NCI-H2171 treated with DMSO at 0.1 percent for 48 hours (cell line): ENCODE measurements at places on chromosomes 1 and 21.

GRCh38 chr1:247906504-247907047, 11.2 kb downstream of the OR2W3 start:
- no peak for DNase-seq

- no peak for DNase-seq
These were observed 257.3 kb downstream of the KCNJ6 start for GRCh38 chr21:37658817-37659458.

DNA sequence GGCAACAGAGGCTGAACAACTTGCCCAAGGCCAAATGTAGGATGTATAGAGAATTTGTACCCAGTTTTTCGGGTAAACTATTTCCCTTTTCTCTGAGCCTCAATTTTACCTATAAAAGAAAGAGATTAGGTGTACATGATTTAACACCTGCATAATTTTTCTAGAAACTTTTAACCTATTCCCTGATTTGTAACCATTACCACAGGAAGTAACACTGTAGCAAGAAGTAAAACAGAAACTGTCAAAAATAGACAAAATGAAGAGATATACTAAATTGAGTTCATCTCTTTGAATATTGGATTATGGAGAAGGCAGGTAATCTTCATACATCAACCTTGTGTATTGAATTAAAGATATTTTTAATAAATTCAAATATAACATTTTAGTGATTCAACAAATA, 136.2 kb downstream of the ZC3H11B start:
- no peak for DNase-seq

DNA sequence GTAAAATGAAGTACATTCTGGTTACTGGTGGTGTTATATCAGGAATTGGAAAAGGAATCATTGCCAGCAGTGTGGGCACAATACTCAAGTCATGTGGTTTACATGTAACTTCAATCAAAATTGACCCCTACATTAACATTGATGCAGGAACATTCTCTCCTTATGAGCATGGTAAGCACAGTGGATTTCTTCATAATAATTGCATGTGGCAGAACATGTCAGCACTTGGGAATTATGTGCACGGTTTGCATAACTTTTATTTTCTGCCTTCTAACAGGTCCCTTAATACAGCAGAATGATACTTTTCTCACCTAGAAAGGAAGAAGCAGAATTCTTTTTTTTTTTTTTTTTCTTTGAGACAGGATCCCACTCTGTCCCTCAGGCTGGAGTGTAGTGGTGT, 3.8 kb downstream of the CTPS1 start:
- DNase-seq, result no peak

DNA sequence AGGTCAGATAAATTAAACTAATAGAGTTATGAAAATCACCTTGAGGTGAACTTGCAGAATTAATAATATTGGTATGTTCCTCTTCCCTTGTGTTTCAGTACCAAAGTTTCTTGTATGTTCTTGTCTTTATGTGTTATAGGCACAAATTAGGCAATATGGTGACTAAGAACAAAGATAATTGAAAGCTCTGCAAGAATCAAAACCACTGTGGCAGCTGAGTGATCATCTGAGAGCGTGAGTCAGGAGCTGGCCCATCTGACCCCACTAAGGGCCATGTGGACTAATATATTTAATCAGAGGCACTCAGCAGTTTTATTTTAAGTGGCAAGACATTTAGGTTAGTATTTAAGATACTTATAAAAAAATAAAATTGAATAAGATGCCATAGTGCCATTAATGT, 12.8 kb upstream of the CASQ2 start:
- DNase-seq, result no peak

DNA sequence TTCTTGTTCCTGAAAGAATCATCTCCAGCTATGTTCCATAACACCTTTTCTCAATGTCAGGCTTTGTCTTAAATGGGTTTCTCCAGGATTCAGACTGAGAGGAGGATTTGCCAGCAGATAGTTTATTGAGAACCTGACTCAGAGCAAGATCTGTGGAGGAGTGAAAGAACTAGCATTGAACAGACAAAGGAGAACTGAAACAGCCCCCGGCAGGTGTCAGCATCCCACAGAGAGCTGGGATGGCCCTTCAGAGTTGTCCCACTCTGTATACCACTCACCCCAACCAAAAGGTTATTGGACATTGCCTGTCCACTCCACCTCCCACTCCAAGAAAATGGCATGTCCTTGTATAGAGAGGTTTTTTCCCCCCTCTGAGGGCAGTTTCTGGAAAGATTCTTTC, 270.7 kb downstream of the PAPPA2 start:
- DNase-seq, result no peak

GRCh38 chr1:3943806-3944577, 43.9 kb upstream of the C1orf174 start:
- peak; percentile 87 for DNase-seq

- DNase-seq, result no peak
These were observed 1.6 kb downstream of the FCRL2 start for GRCh38 chr1:157775101-157775870.

- no peak for DNase-seq
These were observed 66.9 kb upstream of the ATP1A1 start for GRCh38 chr1:116306102-116306501.

GRCh38 chr1:162029157-162029556, 5.5 kb upstream of the OLFML2B start:
- peak; percentile 63 for DNase-seq

DNA sequence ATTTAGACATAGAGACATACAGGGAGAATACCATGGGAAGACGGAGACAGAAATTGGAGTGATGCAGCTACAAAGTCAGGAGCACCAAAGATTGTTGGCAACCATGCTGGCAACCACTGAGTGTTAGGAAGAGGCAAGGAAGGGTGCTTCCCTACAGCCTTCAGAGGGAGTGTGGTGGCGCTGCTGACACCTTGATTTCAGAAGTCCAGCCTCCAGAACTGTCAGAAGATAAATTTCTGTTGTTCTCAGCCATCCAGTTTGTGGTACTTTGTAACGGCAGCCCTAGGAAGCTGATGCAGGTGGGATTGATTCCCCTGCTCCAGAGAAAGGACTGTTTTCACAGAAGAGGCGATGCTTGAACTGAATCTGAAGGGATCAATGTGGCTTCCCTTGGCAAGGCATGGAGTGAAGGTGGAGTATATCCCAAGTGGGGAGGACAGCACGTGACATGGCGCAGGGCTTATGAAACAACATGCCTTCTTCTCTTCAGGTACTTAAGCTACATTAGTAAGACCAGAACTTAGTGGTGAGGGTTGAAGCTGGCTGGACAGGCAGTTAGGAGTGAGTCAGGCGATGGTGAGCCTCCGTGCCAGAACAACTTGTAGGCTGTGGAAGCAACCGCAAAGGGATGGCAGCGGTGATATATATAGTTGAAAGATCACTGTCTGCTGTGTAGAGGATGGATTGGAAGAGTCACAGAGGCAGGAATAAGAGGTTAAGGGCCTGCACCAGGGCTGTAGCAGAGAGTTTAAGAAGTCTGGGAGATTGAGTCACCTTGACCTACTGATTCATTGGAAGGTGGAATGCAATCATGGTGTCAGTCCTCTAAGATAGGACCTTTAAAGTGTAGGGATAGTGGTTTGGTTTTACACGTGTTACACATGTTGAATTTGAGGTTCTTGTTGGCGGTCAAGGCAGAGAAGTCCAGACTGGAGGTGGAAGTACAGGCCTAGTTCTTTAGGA, 2.1 kb downstream of the LEPR start:
- no peak for DNase-seq

DNA sequence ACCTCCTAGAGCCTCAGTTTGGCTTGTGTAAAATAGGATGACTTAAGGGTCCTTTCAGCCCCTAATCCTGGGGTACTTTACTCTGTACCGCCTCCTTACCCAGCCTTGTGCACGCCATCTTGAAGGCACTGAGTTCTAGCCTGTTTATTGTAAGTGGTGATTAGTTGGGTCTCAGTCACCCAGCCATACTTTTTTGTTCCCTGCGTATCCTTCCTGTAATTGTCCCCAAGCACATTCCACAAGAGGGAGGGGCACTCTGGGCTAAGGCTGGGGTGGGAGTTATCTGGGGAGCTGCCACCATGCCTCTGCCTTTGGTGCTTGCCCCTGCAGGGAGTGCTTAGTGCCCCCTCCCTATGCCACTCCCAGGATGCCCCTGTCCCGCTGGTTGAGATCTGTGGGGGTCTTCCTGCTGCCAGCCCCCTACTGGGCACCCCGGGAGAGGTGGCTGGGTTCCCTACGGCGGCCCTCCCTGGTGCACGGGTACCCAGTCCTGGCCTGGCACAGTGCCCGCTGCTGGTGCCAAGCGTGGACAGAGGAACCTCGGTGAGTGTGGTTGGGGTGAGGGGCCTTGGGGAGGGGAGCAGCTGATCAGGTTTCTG, 856 bp downstream of the FDPS start:
- peak; percentile 32 for DNase-seq

GRCh38 chr1:154629061-154629674, 21.2 kb upstream of the ADAR start:
- DNase-seq, result no peak

DNA sequence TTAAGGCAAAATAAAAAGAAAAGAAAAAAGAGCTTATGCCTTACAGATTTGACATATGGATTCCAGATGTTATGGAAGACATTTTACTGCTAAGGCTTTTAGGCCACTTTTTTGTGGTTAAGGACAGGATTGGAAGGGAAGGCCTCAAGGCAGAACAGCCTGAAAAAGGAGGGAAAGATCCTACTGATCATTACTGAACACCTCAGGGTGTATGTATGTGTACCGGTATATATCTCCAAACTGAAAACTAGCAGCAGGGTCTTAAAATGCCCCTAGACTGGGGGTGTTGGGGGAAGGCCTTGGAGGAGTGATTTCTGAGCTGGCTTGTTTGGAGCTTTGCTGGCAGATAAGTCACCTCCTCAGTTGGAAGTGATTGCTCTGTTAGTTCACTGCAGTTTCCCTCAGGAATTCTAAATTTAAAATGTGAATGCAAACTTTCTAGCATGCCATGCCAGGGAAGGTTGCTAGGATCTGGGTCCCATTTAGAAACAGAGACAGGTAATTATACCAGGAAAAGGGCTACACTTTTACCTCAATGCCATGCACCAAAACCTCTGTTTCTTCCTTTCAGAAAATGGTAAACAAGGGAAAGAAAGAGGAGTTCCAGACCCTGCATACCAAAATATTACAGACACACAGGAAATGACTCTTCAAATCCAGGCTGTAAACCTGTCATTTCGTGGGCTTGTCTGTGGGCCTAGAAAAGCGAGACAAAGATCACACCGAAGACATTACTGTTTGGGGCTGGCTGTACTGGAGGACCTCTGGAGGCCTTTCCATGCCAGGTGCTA, 15.0 kb downstream of the C1orf52 start:
- DNase-seq, result no peak

DNA sequence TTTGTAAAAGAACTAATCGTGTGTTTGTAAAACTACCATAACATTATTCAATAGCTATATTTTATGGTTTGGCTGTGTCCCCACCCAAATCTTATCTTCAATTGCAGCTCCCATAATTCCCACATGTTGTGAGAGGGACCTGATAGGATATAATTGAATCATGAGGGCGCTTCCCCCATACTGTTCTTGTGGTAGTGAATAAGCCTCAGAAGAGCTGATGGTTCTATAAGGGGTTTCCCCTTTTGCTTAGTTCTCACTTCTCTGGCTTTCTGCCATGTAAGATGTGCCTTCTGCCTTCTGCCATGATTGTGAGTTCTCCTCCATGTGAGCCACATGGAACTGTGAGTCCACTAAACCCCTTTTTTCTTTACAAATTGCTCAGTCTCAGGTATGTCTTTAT, 1372.3 kb downstream of the AMY1C start:
- DNase-seq, result no peak

GRCh38 chr1:173507847-173508209, 30.7 kb downstream of the PRDX6 start:
- DNase-seq, result no peak

GRCh38 chr1:207088701-207089626, at the start of gene C4BPB:
Gene C4BPB (plus strand): TSS chr1:207088860. CDS start chr1:207089532, 672 bp downstream.
- no peak for DNase-seq

DNA sequence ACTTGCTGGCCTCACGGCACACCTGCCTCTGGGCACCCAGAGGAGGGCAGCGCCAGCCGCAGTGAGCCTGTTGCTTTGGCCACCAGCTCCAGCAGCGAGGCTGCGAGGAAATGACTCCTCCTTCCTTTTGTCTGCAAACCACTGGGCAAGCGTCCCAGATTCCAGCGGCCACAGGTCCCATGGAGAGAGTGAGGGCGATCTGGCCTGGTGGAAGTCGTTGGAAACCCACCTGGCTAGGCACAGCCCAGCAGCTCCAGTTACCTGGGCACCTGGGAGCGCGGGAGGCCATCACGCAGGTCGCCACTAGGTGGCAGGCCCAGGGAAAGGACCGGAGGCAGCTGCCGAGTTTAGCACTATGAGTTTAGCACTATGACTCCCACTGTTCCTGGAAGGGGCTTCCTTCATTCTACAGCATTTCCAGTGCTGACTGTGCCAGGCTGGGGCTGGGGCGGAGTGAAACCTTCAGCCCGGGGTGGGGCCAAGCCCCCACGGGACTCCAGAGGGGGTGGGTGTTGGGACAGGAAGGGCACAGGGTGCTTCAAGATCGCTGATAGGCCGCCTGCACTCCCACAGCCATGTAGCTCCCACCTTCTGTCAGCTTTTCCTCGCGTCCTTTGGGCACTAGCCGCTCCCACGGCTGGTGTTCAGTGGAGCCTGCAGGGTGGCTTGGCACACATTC, 1.1 kb upstream of the ESPN start:
- DNase-seq, result peak; percentile 80
